ENCODE measurements at places on chromosomes 11 and 22.

- no peak for DNase-seq
Measured at GRCh38 chr22:35648066-35649025, at the start of gene APOL6. Gene APOL6, plus strand, starts transcription at chr22:35648446. Its CDS starts 7,980 bp downstream, at chr22:35656426.

- peak; percentile 30 for DNase-seq
Measured at GRCh38 chr11:17646451-17647145, 72.8 kb upstream of the MYOD1 start.

GRCh38 chr11:84518631-84519183, 1108.4 kb downstream of the DLG2 start:
- no peak for DNase-seq

DNA sequence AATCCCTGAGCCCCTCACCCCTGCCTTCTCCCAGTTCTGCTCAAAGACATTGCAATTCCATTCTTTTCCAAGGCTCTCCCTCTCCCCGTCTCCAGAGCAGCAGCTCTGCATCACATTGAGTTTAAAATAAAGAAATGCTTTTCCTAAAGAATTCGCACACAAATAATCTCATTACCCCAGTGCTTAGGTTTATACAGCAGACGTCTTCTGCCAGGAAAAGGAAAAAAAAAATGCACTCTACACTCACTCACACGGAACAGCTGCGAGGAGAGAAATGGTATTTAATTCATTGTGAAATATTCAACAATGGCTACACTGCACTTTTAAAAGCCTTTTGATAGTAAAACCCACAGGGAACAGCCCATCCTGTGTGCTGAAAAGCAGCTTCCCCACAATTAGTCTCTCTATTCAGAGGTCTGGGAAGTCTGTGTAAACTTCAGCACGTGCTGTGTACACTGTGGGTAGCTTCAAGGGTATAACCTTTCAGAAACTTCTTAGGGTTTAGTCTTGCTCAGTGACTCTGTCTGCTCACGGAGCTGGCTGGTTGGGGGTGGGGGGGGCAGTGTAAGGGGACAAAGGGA, 42.8 kb downstream of the ETS1 start:
- no peak for DNase-seq

DNA sequence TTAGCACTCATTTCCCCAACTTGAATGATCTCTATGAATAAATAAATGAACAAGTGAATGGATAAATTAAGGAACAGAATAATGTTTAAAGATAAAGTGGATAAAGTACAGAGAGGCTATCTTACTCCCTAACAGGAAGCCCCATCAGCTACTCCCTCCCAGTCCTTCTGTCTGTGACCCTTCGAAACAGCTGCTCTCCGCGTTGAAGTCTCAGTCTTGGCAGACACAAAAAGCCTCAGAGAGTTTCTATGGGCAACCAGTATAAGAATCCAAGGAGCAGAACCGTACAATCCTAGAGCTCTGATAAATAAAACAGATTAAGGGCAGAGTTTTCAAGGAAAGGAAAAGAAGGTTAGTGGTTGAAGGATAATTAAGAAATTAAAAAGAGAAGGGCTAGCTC, 35.0 kb downstream of the GUCY1A2 start:
- no peak for DNase-seq

DNA sequence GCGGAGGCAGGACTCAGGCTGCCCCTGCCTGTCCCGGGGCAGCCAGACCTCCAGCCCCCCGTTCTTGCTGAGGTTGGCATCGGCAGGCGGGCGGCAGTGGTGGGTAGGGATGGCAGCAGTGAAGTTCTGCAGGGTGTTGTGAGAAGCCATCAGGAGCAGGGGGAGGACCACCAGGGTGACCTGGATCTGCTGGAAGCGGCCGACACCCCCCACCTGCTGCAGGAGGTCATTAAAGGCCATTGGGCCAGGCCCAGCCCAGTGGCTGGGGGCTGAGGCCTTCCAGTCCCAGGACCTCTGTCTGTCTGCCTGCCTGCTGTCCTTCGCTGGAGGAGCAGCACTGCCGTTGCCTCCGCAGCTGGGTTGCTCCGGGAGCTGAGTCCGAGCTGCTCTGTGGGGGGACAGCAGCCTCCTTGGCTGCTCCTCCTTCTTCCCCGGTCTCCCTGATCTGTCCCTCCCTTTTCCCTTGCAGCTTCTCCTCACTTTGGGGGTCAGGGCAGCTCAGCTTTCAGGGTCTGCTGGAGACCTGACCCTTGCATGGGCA, at the start of gene SLC22A6:
Gene SLC22A6, minus strand, starts transcription at position 517 of the 541 bp plus-strand sequence. Its CDS starts 277 bp downstream, at position 240.
- no peak for DNase-seq

GRCh38 chr22:31139866-31140716, at the start of gene PLA2G3:
Gene PLA2G3, minus strand, starts transcription at chr22:31140508. Its CDS starts 154 bp downstream, at chr22:31140354.
- peak; percentile 70 for DNase-seq
